ENCODE measurements at places on chromosomes 12 and 14.

GRCh38 chr14:71346685-71347084 lies 439.4 kb downstream of the PCNX1 start:
- no peak for DNase-seq

DNA sequence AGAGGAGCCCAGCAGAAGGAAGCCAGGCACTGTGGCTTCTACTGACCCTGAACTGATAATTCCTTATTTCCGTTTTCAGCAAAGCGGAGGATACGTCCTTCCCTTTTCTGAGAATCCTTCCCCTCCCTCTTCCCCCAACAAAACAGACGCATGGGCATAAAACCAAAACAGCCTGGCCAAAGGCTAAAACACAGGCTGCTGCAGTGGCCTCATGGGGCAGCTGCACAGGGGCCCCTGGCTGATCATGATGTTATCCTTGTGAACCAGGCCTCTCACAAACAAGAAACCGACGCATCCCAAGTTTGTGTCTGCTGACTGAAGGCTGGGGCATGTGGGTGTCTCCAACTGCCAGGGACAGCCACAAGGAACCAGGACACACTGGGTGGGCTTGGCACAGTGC lies 23.4 kb upstream of the STON2 start:
- DNase-seq: no peak

GRCh38 chr14:80364274-80364673 lies 153.0 kb upstream of the DIO2 start:
- no peak for DNase-seq

DNA sequence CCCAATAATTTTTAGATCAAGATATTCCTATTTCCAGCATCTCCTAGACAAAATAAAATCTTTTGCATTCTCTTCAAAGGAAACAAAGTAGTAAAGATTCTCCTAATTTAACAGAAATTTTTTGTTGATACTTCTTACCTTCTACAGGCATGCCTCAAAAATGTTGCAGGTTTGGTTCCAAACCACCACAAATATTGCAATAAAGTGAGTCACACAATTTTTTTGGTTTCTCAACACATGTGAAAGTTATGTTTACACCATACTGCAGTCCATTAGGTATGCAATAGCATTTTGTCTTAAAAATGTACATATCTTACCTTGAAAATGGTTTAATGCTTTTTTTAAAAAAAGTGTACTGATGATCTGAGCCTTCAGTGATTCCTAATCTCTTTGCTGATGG lies 65.6 kb upstream of the USP15 start:
- DNase-seq: no peak

DNA sequence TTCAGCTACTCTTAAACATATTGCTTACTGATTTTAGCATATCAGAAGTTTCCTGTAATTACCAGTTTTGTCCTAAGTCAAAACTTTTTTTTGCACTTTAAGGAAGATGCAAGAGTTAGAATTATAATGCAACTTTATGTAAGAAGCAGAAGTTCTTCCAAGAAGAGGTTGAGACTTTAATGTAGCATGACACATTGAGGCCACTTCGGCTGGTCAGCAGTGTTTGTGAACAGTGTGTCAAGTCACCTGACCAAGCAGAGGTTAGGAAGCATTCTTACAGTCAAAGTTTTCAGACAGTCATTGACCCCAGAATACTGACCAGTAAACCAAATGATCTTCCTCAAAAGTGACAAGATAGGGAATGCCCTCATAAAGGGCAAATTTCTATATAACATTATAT lies 15.2 kb downstream of the FGFR1OP2 start:
- no peak for DNase-seq

DNA sequence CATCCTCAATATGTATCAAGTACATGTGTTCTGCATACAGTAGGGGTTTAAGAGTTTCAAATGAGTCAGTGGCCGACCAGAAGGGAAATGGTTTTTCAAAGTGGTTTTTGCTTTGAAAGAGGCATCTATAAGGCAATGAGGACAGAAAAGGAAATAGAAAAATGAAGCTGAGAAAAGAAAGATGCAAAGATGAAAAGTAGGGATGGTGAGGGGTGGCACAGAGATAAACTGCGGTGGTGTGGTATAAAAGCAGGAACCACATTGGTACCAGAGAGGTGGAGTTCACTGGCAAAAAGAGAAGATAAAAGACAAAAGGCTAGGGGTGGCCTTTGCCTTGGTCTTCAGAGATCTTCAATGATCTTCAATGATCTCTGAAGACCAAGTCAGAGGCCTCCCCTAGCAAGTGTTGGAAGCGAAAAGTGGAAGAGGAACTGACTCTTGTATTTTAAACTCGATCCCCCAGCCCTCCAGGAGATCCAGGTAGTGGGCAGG lies 144.0 kb upstream of the KRR1 start:
- DNase-seq: no peak

DNA sequence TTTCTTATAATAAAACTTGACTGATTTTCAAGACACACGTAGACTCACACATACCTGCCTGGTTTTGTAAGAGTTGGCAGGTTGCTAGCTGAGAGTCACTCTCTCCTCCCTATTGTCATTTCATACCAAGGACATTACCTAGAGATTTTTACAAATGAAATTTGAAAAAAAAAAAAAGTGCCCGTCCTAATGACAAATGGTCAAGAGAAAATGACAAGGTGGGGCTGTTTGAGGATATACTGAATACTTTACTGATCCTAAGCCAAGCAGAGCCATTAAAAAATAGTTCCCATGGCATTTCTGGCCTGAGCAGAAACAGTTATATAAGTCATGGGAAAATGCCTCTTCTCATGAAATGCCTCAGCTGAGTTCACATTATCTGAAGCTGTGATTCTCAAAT lies 150.2 kb downstream of the DYRK2 start:
- DNase-seq: no peak

GRCh38 chr12:56202366-56202765 lies 13.1 kb upstream of the SMARCC2 start:
- DNase-seq: no peak

GRCh38 chr12:115037830-115038229 lies 353.9 kb upstream of the TBX3 start:
- DNase-seq: no peak

DNA sequence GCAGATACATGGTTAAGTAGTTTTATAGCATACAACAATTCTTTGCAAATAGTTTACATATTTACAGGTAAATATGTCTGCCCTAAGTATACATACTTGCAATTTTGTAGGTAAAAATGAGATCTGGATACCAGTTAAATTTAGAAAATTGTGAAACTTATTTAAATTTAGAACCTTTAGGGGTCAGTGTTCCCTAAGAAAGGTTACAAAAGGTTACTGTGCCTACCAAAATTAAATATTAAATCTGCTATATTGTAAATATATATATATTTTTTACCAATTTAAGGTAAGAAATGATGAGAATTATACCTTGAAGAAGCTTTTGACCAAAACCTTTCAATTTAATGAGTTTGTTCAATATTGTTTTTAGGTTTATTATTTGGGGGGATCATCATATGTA lies 54.0 kb downstream of the MIPOL1 start:
- no peak for DNase-seq

DNA sequence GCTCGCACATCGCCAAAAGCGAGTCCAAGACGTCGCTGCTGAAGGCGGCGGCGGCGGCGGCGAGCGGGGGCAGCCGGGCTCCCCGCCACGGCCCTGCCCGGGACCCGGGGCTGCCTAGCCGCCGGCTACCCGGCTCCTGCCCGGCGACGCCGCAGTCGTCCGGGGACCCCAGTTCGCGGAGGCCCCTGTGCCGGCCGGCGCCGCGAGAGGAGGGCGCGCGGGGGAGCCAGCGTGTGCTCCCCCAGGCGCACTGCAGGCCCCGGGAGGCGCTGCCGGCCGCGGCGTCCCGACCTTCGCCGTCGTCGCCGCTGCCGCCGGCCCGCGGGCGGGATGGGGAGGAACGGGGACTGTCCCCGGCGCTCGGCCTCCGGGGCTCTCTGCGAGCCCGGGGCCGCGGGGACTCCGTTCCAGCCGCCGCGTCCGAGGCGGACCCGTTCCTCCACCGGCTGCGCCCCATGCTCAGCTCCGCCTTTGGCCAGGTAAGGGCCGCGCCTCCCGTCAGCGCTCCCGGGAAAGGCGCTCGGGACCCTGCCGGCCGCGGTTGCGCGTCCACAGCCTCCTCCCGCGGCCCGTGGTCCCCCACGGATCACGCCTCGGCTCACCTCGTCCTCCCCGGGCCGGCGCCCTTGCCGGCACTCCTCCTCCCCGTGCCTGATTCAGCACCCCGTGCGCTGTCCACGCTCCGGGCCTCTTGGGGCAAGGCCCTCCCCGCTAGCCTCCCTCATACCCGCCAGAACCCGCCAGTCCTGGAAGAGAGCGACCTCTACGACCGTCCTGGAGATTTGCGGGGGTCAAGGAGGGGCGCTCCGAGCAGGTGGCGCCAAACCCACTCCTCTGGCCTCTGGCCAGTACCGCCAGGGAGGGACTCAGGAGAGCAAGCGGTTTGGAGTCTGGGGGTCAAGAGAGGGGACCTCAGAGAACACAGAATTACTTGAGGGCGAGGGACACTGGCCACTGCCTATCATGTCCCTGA lies 721 bp downstream of the CABP1 start:
- DNase-seq: peak; percentile 11

DNA sequence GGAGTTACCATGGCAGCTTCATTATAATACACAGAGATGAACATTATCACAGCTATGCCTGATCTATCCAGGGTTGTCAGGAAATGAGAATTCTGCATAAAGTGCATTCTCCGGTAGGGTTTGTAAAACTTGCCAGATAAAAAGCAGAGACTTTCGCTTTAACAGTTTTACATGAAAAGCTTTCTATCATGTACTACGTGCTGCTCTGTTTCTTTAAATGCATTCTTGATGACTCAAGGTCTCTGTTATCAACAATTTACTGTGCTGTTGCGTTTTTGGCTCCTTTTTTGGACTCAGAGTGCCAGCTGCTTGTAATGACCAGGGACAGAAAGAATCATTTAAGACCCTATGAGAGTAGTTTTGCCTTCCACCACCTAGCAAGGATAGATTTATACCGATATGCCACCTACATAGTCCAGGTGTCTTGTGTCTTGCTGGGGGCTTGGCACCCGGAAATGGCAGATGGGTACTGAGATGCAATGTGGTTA lies 371.2 kb downstream of the BTG1 start:
- no peak for DNase-seq

GRCh38 chr12:56420411-56420810 lies 28.8 kb downstream of the TIMELESS start:
- DNase-seq: no peak

- no peak for DNase-seq
Observed at GRCh38 chr14:68231898-68232297, 412.3 kb downstream of the RAD51B start.

GRCh38 chr14:103857256-103857655 lies 9.9 kb upstream of the PPP1R13B start:
- DNase-seq: no peak

GRCh38 chr12:94874518-94875302 lies 128.8 kb downstream of the NDUFA12 start:
- DNase-seq: no peak

- DNase-seq: no peak
Observed at GRCh38 chr12:9404031-9404430, 195.8 kb upstream of the PZP start.
